Stimulated activated naive CD4-positive, alpha-beta T cell (primary cell): ENCODE measurements at places on chromosomes 7 and 10.

- peak; percentile 18 for DNase-seq
Measured at GRCh38 chr7:93148144-93148543, at the start of gene SAMD9L. Gene SAMD9L (minus strand): TSS chr7:93148385. CDS start chr7:93135971, 12,414 bp downstream.

DNA sequence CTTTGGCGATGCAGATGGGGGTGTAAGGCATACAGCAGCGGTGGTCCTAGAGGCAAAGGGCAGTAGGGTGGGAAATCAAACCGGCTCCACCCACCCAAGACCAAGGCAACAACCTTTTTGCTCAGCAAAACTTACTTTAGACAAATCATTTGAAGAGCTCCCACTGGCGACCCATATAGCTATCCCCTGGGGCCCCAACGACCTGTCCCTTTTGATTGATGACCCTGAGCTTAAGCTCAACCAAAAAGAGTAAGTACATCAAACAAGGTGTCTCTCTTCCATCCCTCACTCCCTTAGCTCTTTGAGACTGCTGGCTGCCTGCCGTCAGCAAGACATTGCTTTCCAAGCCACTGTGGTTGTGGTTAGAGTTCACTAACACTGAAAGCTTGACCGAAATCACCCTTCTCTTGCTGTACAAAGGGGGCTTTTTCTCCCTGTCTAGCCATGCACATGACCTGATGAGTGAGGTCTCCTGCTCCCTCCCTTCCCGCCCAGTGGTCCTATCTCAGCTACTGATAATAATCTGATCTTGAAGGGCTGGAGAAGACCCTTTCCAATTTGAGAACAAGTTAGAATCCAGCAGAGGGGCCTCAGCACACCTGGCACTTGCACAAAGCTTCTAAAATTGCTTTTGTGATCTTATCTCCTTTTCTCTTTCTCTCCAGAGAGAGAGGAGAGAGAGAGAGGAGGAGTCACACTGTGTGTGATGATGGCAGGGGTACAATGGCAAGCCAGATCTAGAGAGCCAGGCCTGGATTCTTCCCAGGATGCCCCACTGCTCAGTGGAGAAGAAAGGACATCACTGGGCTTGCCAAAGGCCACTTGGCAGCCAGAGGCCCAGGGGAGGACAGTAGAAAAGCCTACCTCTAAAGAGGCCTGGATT, 42.2 kb downstream of the XPNPEP1 start:
- DNase-seq: no peak

GRCh38 chr10:90417029-90417428, 440.8 kb downstream of the HTR7 start:
- no peak for DNase-seq

DNA sequence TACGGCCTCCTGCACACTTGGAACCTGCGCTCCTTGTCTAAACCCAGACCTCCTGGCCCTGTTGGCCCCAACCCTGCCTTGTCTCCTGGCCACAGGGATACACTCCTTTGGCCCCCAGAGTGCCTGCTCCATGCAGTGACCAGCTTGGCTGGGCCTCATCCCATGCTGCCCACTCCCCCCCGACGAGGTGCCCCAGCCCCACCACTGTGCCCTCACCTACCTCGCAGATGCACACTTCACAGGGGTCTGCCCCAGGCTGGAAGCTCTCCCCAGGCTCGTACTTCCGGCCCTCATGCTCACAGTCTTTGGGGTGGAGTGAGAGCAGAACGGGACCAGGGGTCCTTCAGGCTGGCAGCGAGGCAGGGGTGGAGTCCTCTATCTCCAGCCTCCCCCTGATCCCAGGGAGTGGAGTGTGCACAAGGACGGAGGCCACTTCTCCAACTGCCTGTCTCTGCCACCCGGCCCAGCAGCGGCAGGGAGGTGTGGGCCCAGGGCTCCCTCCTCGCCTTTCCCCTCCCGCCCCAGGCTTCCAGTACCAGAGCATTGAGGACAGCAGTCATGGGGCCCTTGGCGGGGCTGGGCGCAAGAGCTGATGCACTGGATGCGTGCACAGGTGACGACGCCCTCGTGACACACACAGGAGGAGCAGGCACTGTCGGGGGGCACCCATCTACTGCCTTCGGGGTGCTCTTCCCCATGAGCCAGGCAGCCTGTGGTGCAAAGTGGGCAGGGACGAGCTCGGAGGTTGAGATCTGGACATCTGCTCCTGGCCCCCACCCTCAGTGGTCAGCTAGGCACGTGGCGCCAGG, 22.1 kb downstream of the ATP6V1F start:
- DNase-seq: no peak

DNA sequence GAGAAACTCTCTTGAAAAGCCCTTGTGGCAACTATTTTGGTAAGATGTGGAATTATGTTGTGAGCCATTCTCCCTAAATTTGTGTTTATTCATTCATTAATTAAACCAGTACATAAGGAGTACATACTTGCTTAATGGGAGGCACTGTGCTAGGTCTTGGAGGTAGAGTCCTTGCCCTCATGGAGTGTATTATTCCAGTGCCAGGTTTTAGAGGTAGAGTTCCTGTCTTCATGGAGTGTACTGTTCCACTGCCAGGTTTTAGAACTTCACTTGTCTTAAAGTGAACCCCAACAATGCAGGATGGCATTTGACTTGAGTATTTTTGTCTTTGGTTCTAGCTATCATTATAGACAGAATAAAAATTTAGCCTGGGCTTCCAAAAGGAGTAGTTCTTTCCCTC, 8.8 kb downstream of the MXI1 start:
- DNase-seq: no peak

DNA sequence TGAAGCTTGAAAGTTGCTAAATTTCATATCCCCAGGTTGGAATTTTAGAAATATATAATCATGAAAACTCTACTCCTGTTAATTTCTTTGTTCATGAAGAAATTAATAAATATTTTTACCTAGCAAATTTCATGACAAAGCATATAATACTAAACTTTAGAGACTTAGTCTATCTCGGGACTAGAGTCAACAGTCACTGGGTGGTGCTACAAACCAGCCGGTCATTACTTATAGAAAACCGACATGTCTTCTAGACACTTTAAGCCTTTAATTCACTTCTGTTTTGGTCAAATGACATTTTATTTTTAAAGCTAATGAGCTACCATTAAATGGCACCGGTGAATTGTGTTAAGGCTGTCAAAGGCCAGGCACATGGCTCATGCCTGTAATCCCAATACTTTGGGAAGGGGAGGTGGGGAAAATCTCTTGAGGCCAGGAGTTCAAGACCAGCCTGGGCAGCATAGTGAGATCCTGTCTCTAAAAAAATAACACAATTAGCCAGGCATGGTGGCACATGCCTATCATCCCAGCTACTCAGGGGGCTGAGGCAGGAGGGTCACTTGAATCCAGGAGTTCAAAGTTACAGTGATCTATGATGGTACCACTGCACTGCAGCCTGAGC, 270.1 kb downstream of the CACNA2D1 start:
- DNase-seq: no peak

GRCh38 chr10:22962817-22963216, 35.0 kb downstream of the ARMC3 start:
- no peak for DNase-seq

GRCh38 chr7:140200061-140200989, 23.5 kb upstream of the KDM7A start:
- DNase-seq: no peak

DNA sequence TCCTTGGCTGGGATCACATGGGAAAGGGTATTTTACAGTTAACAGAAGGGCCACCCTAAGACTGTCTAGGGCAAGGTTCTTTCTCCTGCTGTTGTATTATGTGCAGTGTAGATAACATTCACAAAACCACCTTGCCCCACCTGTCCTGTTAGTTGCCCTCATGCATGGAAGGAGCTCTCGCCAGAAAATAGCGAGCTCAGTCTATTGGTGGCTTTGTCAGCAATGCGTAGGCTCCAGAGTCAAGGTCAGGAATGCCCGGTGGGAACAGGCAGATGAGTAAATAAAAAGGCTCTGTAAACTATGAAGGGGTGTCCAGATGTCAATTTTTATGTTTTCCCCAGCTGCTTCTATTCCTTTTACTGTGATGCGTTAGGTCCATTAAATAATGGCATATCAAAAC, 107.1 kb upstream of the WDR11 start:
- no peak for DNase-seq

DNA sequence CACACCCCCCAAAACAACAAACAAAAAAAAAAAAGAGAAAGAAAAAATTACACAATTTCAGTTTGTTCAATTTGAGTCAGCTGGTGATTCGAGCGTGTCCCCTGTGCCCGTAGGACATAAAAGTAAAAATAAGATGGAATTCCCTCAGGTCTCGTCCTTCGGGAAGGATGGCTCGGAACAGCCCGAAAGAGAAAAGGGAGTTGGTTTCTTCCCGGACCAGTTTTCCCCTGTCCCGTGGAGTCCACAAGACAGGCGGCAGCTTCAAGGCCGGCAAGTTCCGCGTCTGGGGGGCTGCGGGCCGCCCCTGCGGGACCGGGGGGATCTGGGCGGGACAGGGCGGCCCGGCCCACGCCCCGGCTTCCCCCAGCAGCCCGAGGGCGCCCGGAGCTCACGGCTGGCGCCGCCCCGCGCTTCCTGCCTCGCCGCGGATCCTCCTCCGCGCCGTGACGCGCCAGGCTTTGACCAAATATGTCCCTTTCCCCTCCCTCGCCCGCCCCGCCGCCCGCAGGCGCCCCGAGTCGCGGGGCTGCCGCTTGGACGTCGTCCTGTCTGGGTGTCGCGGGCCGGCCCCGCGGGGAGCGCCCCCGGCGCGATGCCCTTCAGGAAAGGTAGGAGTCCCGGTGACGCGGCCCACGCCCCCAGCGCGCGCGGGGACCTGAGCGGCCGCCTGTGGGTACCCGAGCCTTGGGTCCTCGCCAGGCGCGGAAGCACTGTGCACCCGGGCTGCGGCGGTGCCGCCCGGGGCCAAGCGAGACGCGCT, 55.8 kb downstream of the RBM17 start:
- DNase-seq: peak; percentile 84

- DNase-seq: no peak
Measured at GRCh38 chr10:381346-381745, 246.1 kb downstream of the ZMYND11 start.

- DNase-seq: no peak
Measured at GRCh38 chr10:33267708-33268107, 66.8 kb downstream of the NRP1 start.

- no peak for DNase-seq
Measured at GRCh38 chr10:127997271-127997670, 90.4 kb downstream of the PTPRE start.

- no peak for DNase-seq
Measured at GRCh38 chr10:47319784-47320183, 2.5 kb upstream of the GDF2 start.

- DNase-seq: no peak
Measured at GRCh38 chr10:48511875-48512231, 93.0 kb downstream of the ARHGAP22 start.

DNA sequence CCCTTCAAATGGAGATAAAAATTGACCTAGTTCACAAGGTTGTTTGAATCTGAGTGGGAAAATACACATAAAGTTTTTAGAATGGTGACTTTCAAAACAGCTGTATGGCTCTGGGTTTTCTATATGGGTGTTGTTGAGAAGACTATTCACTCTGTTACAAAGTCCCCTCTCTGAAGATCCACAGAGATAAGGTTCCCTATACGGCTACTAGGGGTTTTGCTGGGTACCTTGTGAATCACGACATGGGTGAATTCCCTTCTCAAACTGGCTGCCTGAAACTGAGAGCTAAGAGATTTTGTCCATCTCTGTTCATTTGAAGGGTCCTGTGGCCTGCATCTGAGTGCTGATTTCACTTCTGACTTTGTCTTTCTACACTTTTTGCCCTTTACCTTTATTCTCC, 11.8 kb upstream of the SLC13A1 start:
- DNase-seq: no peak

GRCh38 chr10:58567652-58568051, 55.0 kb downstream of the BICC1 start:
- DNase-seq: no peak
